ENCODE measurements at places on chromosomes 3 and 15. TPM values are rescaled to one million over a fixed set of nuclear protein-coding genes. Genes with fewer than 3 reads are reported as not detected.

DNA sequence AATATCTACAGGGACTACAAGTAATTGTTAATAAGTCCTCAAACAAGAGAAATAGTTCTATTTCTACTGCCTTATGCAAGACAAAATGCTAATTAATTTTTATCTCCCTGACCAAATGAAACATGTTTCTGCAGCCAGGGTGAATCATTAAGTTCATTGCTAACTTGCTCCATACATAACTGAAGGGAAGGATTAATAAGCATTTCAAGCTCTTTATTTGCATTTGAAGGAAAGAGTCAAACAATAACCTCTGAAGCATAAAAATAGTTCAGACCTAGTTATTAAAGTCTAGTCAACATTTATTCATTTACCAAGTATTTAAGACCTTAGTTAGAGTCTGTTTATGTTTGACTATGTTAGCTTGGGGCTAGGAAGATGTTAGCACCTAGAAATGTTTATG lies 120.0 kb downstream of the ATP1B3 start:
- DNase-seq, result no peak

- DNase-seq, result no peak
These were observed 663 bp downstream of the PDCD10 start for GRCh38 chr3:167733961-167734497.

GRCh38 chr15:78070049-78070700 lies 7.3 kb downstream of the TBC1D2B start:
- no peak for DNase-seq

GRCh38 chr3:151445273-151446001 lies 15.4 kb downstream of the IGSF10 start:
- DNase-seq, result peak; percentile 76

DNA sequence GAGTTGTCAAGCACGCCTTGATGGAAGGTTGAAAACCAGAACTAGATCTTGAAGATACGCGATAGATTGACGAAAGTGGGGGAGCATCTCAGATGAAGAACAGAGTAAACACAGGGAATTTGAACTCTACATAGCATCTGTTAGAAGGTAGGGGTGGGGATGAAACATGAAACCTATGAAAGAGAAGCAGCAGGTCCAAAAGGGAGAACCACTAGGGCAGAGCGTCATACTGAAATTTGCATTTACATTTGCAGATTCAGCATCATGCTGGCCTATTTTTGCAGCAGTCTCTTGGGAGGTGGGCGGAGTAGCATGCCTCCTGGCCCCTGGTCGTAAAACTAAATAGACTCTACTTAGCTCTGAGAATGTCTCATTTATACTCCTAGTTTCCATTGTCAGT lies 46.1 kb upstream of the RASGRP1 start:
- no peak for DNase-seq

GRCh38 chr3:18774319-18775088 lies 349.4 kb upstream of the SATB1 start:
- DNase-seq, result no peak

DNA sequence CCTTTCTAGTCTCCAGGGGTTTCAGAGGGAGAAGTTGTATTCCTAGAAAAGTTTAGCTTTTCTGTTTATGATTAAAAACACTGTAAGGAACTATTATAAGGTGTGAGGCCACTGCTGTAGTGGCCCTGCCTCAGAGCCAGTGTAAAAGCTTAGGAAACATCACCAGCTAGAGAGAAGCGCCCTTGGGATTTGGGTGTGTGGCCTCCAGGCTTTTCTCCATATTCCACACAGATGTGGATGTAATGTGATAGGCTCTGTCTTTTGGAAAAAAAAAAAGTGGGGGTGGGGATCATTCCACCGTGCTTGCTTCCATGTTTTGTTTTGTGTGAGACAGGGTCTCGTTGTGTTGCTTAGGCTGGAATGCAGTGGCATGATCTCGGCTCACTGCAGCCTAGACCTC lies 13.9 kb downstream of the SEC61A1 start:
- no peak for DNase-seq

DNA sequence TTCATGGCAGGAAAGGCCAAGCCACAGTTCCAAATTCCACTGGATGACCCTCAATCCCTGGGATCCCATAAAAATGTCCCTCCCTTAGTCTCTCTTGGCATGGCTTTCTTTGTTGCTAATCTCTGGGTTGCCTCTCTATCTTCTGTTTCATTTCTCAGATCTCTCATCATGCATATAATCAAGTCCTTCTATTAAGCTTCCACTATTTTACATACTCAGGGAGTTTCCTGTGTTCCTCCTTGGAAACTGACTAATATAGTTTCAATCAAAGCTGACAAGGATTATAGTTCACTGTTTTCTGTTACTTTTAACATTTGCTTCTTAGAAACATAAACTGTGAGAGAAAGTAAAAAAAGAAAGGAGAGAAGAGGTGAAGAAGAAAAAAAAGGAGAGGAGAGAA lies 113.8 kb upstream of the COL8A1 start:
- no peak for DNase-seq

DNA sequence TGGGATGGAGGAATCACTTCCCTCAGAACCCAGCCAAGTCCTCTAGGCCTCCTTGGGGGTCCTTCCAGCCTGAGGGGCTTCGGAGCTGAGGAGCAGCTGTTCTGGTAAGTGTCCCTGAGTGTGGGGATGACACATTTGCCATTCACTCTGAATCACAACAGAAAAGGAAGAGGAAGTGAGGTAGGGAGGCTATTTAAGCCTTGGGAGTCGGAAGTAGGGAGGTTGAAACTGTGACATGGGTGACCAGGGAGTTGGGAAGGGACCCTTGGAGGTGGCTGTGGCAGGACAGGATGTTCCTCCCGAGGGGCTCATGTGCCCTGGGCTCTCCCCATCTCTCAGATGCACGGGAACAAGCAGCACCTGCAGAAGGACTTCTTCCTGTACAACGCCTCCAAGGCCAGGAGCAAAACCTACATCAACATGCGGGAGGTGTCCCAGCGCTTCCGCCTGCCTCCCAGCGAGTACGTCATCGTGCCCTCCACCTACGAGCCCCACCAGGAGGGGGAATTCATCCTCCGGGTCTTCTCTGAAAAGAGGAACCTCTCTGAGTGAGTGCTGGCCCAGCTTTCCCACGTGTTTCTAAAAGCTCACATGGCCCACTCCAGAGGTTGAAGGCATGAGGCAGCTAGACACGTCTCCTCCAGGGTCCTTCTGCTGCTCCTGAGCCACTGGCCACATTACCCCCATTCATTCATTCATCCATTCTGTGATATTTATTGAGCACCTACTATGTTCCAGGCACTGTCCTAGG lies 43.3 kb downstream of the CAPN3 start:
- no peak for DNase-seq

GRCh38 chr3:153856932-153857331 lies 264.3 kb upstream of the ARHGEF26 start:
- peak; percentile 13 for DNase-seq

- no peak for DNase-seq
These were observed 106.6 kb downstream of the APBA2 start for GRCh38 chr15:28992336-28992864.

GRCh38 chr15:62147551-62147950 lies 17.5 kb downstream of the C2CD4B start:
- no peak for DNase-seq

DNA sequence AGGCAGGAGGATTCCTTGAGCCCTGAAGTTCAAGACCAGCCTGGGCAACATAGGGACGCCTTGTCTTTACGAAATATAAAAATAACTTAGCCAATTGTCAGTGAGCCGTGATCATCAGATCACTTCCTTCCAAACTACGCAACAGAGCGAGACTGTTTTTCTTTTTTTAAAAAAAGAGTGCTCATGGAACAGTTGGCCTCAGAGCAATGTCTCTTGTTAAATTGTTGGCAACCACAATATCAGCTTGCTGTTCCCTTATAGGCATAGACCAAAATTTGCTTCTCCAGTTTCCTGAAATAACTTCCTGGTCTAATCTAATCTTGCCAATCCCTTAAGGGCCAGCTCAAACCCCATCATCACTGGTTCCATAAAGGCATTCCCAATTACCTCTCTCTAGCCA lies 93.3 kb upstream of the SLC4A7 start:
- no peak for DNase-seq

GRCh38 chr3:192408007-192408646 lies 319.2 kb downstream of the FGF12 start:
- peak; percentile 77 for DNase-seq

- DNase-seq, result no peak
These were observed 68.9 kb upstream of the BOC start for GRCh38 chr3:113142476-113142875.

Gene AHSG
- total RNA-seq, result not detected

Gene FHIT
- total RNA-seq, result 3.3 TPM

Gene OXTR
- total RNA-seq, result 6.2 TPM

Gene ERC2
- total RNA-seq, result 0.36 TPM
